ENCODE measurements at places on chromosomes 11 and 22.

GRCh38 chr11:121656328-121657090, 203.7 kb upstream of the SORL1-AS1 start:
- DNase-seq: no peak

GRCh38 chr11:110447343-110447742, 17.6 kb downstream of the FDX1 start:
- DNase-seq: no peak

DNA sequence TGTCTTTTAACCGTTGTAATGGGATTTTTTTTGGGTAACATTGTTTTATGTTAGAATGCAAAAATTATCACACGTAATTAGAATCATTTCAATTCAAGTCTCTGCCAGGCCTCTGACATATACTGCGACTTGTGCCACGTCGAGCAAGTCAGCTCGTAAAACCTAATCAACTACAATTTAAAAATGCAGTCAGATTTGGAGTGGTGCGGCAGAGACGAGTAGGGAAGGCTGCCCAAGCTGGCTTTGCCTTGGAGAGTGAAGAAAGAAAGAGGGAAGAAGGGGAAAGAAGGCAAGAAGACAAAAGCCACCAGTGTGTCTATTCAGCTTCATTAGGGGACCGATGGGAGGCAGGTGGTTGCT, 110.7 kb downstream of the MIAT start:
- DNase-seq: no peak

DNA sequence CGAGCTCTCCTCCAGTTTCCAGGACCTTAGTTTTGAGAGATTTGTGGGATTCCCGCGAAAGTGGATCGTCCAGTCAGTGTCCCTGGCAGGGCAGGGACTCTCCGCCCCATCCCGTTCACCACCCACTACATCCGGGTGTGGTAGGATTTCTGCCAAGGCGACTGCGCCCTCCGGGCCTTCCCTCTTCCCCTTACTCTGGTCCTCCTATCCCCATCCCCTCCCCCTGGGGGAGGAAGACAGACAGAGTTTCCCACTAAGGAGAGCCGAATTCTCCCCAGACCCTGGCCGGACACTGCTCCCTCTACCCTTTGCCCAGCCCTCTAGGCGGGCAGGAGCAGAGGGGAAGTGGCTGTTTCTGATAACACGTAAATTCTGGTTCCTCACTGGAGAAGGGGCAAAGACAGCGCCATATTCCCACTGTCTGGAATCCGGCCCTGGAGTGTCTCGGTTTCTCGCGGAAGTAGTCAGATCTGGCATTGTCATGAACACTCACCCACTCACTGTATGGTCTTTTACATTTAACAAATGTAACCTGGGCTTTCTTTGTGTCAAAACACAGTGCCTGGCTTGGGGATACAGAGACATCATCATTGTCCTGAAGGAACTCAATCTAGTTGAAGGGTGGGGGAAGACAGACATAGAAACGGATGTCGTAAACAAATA, 1.1 kb upstream of the NECTIN1 start:
- DNase-seq: no peak

DNA sequence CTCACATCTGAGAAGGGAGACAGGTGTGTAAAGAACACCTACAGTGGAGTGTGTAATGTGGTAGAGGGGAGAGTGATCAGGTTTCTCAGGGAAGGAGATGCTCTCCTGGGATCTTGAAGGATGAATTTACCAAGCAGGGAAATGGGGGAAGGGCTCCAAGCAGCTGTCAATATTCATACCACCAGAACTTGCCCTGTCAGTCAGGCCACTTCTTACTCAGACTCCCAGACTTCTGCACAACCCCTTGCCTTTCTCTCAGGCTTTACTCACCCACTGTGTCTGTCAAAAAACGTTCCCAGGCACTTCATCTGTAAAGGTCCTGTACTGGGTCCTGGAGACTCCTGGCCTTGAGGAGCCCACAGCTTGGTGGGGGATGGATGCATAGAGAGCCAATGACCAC, 14.0 kb upstream of the FCHSD2 start:
- DNase-seq: no peak

- no peak for DNase-seq
Observed at GRCh38 chr11:55342901-55343300, at the start of gene OR4A16. Gene OR4A16 (plus strand): TSS chr11:55343201. CDS start chr11:55343201, 0 bp downstream.

DNA sequence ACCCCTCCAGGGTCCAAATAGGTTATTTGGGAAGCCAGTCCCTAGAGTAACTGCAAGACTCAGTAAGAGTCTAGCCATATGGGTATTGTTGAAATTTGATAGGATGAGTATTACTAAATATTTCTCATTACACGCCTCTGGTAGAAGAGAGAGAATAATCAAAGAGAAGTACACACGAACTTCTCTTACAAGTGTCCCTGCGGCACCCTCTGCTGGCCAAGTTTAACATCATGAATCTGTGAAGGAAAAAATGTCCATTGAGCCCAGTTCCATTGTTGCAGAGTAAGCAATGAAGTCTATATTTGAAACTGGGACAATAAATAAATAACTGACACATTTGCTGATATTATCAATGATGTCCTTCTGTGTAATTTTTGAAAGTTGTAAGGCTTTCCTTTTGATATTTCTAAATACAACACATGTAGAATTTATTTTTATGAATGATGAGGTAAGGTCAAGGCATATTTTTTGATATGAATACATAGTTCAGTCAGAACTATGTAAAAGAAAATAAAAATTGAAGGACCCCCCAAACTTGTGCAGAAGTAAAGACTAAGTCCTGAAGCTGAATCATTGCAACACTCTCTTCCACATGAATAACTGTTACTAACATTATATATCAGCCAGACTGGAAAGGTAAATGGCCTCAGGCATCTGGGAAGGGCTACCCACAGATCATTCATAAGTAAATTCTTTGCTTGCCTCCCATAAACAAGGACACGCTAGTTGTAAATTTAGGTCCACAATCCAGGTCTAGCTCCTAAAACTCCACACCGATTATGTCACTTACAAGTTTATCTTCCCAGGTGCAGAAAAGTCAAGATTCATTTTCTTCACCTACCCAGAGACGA, 10.0 kb downstream of the OR51L1 start:
- no peak for DNase-seq

DNA sequence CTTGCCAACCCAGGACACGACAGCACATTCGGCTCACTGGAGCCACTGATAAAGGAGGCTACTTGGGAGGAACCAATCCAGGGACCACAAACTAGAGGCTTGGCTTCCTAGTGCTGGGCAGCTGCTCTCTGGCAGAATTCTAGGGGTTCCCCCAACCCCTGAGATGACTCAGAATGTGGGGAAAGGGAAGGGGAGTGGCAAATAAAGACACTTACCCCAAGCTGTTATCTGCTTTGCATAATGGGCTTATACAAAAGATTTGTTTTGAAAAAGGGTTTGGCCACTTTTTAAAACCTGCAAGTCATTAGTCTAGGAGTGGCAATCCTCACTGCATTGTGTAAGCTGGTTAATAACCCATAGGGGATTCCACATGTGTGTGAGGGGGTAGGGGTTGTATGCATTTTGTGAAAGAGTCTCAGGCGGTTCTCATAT, 64.1 kb upstream of the LMO1 start:
- DNase-seq: no peak

GRCh38 chr11:36385121-36385970, 89.3 kb downstream of the PRR5L start:
- no peak for DNase-seq

GRCh38 chr11:19866037-19866436, 153.4 kb downstream of the NAV2 start:
- no peak for DNase-seq

DNA sequence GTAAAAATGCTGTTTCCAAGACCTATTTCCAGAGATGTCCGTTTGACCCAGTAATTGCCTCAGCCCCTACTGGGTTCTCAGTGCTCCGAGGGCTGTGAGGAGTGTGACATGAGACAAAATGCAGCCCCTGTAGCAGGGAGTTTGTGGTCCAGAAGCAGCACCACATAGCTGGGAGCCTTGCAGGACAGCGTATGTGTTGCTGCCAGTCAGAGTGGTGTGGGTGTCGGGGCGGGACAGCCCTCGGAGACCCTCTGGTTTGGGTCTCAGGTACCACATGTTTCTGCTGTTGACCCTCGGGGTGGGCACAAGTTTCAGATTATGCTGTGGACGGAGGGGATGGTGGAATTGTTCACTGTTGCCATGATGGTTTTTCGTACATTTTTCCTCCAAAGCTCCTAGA, 17.2 kb downstream of the TBC1D22A start:
- DNase-seq: no peak

DNA sequence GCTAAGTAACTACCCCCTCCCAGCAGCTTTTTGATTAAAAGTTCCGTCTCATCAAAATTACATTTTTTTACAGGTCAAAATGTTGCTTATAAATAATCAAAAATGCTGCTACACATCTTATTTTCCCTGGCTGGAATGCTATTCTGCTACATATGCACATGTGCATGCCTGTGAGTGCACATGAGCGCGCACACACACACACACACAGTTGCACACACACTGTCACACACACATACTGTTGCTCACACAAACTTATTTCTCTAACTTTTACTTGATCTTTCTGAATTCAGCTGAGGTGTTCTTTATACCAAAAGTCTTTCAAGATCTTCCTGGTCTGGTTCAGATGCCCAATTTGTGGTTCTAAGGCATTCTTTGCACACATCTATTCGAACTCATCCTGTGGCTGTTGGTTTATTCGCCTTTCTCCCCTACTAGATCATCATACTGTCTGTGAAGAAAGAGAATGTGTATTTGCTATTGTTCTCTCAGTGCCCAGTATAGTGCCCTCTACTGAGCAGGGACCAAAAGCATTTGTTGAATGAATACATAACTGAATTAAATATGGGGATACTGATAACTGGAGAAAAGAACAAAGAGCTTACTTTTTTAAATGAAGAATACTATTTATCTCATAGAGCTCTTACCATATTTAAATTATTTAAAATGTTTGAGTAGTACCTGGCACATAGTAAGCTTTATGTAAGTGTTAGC, 68.1 kb upstream of the CCDC179 start:
- no peak for DNase-seq

DNA sequence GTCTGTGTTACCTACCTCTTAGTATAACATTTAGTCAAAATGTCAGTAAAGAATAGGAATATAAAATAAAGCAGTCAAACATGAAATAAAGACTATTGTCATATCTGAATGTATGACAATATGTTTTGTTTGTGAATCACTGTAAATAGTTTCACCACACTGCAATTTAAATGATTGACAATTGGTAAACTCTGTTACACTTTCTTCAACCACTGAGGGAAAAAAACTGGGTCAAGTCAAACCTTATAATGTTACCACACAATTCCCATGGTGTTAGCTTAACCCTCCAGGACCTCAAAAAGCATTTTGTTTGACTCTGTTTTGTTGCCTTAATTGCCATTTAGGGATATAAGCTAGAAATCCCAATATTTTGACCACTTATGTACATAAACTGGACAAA, 10.5 kb upstream of the MMP13 start:
- DNase-seq: no peak

DNA sequence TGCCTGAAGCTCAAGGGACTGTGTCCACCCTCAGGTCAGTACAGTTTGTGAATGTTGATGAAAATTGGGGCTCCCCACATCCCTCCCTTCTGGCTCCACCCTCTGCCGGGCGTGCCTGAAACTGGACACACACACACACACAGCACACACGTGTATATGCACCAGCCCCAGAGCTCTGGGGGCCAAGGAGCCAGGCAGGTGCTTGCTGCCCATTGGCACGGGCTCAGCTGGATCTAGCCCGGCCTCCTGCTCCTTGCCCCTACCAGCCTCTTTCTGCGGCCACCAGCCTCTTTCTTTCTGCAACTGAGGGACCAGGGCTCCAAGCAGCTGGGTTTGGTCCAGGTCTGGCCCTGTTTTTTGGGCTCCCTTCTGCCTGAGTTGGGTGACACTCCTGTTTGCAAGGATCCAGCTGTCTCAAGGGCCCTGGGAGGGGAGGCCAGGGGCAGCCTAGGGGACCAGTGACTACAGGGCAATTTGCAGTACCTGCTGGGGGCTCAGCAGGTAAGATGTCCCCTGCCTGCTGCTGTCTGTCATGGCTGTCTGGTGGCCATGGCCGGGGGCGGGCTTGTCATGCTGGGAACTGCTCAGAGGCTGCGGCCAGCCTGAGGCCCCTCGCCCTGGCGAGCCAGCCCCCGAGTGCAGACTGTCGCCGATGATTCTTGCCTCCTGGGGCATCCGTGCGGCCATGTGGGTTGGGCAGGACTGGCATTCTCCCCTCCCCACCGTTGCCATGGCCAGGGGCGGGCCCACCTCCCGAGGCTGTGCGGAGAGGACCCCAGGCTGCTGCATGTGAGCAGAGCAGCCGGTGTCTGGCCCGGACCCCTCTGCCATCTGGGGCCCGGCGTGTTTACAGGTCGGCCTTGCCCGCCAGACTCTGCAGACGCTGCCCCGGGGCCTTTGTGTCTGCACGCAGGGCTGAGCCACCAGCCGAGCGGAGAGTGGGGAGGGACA, 51.5 kb upstream of the PPARA start:
- no peak for DNase-seq

DNA sequence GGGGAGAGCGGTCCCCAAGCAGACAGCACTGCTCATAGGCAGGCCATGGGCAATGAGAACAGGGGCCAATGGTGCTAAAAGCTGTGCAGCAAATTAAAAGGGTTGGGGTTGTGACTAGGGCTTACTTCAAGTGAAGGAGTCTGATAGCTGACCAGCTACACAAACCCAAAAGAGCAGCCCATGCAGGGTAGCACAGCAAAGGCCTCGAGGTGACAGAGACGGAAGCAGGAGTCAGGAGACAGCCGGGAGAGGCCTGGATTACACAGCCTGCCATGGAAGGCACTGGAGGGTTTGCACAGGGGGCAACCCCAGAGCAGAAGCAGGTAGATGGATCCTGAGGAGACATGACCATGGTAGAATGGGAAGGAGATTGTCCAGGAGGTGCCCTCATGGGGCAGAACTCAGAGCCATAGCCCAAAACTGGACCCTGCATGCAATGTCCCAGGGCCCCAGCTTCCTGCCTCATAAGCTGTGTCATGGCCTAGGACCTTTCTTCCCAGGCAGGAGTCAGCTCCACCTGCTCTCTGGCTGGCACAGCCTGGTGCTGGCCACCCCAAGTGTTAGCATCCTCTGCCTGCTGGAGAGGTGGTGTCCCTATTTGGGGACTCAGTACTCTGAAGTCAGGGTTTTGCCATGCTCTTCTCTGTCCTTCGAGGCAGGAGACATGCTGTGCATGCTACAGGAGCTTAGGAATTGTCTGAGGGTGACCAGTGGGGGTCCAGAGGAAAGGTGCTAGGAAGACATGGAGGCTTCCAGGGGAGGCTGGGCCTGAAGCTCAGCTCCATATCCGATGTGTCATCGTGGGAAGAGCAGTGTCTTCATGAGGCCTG, 33.3 kb downstream of the RSPH14 start:
- no peak for DNase-seq

All from RCC 7860 (cell line).